IPS DF 19.7 (cell line): ENCODE measurements at places on chromosomes 3 and 15.

DNA sequence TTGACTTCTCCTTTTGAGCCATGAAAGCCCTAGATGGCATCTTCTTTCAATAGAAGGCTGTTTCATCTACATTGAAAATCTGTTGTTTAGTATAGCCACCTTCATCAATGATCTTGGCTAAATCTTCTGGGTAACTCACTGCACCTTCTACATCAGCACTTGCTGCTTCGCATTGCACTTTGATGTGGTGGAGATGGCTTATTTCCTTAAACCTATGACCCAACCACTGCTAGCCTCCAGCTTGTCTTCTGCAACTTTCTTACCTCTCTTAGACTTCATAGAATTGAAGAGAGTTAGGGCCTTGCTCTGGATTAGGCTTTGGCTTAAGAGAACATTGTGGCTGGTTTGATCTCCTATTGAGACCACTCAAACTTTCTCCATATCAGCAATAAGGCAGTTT lies 189.8 kb downstream of the PLCL2 start:
- DNase-seq = no peak

- no peak for DNase-seq
Observed at GRCh38 chr15:44719293-44719999, 8.1 kb downstream of the B2M start.

- DNase-seq = no peak
Observed at GRCh38 chr3:113501597-113501996, 13.4 kb downstream of the SPICE1 start.

- DNase-seq = no peak
Observed at GRCh38 chr15:51307811-51308210, 30.6 kb downstream of the CYP19A1 start.

GRCh38 chr15:40424483-40425115 lies 16.2 kb upstream of the BAHD1 start:
- DNase-seq = no peak

DNA sequence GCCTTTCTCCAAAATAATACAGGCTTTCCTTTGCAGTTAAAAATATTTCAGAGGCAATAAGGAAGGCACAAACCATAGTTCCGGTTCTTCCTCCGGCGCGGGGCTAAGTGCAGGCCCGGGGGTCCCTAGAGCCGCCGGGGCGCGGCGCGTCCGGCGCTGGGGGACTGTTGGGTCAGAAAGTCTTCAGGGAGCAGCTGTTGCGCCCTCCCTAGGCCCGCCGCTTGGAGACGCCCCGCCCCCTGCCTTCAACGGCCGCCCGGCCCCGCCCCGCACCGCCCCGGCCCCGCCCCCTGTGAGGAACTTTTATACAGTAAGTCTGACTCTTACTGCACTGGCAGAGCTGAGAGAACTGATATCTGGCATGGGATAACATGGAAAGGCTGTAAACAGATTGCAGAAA lies 283.1 kb upstream of the ARL6 start:
- no peak for DNase-seq

GRCh38 chr3:63207066-63207590 lies 71.0 kb upstream of the SYNPR start:
- DNase-seq = no peak

GRCh38 chr15:39598186-39598850 lies 17.4 kb downstream of the THBS1 start:
- no peak for DNase-seq

GRCh38 chr3:177330779-177331178 lies 133.5 kb upstream of the TBL1XR1 start:
- DNase-seq = no peak

GRCh38 chr3:65596029-65596300 lies 442.8 kb downstream of the MAGI1 start:
- DNase-seq = no peak

- no peak for DNase-seq
Observed at GRCh38 chr3:171688002-171688401, 122.3 kb downstream of the PLD1 start.

- DNase-seq = no peak
Observed at GRCh38 chr3:46660543-46661523, 32.6 kb downstream of the ALS2CL start.

GRCh38 chr3:148211725-148212124 lies 486.0 kb upstream of the AGTR1 start:
- no peak for DNase-seq
